ENCODE measurements at places on chromosomes 3 and 15.

GRCh38 chr3:35932995-35933394, 293.7 kb downstream of the ARPP21 start:
- peak; percentile 43 for DNase-seq

GRCh38 chr15:63977119-63977518, 69.2 kb downstream of the DAPK2 start:
- no peak for DNase-seq

GRCh38 chr3:42013691-42014457, 52.0 kb upstream of the ULK4 start:
- DNase-seq, result no peak

- DNase-seq, result no peak
Measured at GRCh38 chr15:79105141-79105540, 14.6 kb upstream of the RASGRF1 start.

DNA sequence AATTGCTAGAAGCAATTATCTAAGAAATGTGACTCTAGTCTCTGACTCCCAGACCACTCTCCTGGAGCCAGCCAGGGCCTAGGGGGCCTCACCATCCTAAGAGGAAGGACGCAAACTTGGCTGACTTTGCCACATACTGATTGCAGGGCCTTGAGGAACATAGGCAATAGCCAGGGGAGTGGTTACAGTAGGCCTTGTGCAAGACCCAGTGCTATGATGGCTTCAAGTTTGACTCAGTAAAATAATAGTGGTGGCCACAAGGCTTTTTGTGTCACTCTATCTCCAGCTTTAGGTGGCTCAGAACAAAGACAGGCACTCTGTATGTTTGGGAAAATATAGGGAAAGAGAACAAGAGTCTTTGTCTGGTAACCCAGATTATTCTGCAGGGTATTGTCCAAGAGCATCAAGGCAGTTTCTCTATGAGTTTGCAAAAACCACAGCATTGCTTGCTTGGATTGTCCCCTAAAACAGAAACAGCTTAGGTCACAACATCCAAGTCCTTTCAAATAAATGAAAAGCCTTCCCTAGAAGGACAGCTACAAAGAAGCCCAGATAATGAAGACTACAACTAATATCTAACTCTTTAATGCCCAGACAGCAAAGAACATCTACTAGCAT, 631.5 kb downstream of the PYDC2 start:
- no peak for DNase-seq

GRCh38 chr15:48842501-48842900, 31.6 kb upstream of the CEP152 start:
- DNase-seq, result no peak

DNA sequence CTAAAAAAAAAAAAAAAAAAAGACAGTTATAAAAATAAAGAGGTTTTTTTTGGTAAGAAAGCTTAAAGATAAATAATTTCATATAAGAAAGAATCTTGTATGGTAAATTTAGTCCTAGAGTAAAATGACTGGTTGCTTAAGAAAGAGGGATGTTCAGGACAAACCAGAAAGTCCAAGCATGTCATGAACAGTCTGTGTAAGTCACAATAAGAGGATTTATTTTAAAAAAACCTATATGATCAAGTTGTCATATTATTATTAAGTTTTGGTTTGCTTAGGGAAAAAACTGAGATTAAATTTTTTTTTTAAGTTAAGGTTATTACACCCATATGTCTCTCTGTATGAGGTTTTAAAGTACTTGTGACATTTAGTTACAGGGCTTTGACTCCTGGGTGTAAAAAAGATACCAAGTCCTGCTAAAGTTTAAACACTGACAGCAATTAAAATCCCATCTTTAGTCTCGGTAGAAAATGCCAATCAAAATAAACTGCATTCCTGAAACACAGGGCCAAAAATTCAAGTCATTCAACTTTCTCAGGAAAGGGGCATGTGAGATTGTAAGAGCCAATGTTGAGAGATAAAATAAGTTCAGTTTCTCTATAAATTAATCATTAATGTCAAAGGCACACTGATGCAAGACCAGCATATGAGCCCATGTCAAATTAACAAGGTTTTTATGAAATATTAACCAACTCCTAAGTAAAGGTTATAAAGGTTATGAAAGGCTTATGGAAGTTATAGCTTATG, 8.5 kb upstream of the BDH1 start:
- DNase-seq, result no peak

DNA sequence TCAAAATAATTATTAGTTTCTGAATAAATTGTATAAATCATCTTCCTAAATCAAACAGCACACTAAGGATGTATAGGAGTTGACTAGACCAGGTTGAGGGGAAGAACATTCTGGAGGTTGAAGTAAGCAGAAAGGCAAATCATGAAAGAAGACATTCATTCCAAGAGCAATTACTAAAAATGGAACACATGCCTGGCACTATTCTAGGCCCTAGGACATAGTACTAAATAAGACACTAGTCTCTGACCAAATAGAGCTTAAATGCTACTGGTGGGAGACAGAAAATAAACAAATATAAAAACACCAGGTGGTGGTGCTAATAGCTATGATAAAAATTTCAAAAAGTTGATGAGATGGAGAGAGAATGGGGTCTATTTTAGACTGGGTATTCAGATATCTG, 190.1 kb downstream of the TBC1D5 start:
- no peak for DNase-seq

DNA sequence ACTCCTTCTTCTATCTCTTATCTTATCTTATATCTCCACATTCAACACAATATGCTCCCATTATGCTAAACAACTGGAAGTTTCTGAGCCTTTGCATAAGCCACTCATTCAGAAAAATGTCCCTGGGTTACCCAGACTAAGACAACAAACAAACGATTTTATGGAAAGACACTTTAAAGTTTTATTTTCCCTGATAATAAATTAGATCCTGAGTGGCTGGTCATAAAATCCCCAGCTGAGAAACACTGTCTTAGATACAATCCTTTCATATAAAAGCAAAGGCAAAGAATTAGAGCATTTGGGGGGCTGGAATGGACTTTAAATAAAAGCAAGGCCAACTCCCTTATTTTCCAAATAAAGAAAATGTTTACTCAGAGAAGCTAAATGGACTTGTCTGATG, 322.3 kb downstream of the GBE1 start:
- DNase-seq, result no peak

GRCh38 chr15:95953032-95953431, 377.5 kb upstream of the NR2F2 start:
- no peak for DNase-seq

DNA sequence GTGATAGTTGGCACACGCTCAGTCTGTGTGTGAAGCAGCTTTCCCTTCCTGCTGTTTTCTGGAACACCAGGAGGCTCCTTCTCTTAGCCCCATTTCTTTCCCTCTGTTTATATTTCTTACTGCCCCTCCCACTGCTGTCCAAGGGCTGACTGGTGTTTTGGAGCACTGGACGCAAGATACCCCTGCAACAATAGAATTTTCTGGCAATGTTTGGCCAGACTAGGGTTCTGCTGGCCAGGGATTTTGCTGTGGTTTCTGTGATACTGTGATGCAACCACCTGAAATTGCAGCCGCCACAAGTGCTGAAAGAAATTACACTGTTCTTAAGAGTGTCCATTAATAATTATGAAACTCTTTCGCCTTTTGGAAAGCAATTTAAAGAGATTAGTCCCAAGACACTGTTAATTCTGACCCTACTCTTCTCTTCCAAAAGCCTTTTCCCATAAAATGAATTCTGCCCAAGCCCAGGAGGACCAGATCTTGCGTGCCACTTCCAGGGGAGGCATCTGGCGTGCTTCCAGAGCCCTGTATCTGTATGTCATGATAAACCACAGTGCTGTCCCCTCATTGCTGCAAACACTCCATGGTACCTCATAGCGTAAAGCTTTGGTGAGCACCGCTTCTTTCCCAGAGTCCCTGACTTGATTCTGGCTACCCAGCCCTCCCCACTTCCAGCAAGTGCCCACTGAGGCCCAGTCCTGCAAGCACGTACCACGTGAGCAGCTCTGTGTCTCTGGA, 159.4 kb upstream of the CHRM5 start:
- no peak for DNase-seq

DNA sequence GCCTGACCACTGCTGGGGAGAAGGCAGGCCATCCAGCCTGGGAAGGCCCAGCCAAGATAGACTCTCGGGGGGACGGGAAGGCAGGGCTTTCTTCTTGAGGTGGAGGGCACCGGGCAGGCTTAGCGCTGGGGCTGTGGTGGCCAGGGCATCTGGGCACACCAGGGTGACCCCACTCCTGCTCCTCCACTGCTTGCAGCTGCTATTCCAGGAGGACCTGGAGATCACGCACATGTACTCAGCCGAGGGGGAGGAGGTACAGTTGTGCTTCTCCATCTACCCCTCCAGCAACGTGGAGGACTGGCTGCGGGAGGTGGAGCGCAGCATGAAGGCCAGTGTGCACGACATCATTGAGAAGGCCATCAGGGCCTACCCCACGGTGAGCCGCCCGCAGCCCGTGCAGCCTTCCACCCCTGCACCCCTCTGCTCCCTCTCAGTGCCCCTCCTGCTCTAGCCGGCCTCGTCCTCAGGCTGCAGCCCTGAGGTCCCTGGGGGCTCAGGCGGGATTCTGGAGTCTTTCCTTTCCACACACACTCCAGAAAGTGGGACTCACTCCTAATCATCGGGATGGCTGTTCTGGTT, 42.3 kb downstream of the DNAH1 start:
- DNase-seq, result no peak

DNA sequence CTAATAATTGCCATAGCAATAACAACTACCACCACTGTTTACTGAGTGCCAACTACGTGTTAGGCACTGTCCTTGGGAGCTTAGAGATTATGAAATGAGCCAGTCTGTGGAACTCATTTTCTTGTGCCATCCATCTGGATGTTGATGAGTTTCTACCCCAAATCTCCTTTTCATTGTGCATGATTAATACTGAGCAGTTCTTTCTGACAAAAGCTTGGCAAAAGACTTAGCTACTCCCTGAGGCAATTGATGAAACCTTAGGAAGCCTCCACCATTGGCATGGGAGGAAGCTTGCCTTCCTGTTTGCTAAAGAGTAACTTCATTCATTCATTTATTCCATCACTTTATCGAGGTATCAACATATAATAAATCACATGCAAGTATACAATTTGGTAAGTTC, 39.8 kb downstream of the PRICKLE2 start:
- DNase-seq, result no peak

All from SW 1271 (cell line).